Epithelial cell of umbilical artery (primary cell): ENCODE measurements at places on chromosomes 6 and 20. TPM values are rescaled to one million over a fixed set of nuclear protein-coding genes. Genes with fewer than 3 reads are reported as not detected.

SCUBE3 gene
- total RNA-seq, result 0.30 and 0.32 TPM in 2 replicates

CNKSR3 gene
- 2.9 and 6.8 TPM in 2 replicates for total RNA-seq

KCNK16 gene
- not detected in 2 replicates for total RNA-seq

C6orf15 gene
- not detected in 2 replicates for total RNA-seq

SCRT2 gene
- total RNA-seq, result not detected in 2 replicates

CST3 gene
- 81.8 and 138 TPM in 2 replicates for total RNA-seq

PKIB gene
- total RNA-seq, result 0.76 and 0.97 TPM in 2 replicates

NUP153 gene
- 24.0 and 28.1 TPM in 2 replicates for total RNA-seq

SIRPB2 gene
- 2.9 and 3.0 TPM in 2 replicates for total RNA-seq

IDH3B gene
- 128 and 129 TPM in 2 replicates for total RNA-seq

BPIFB1 gene
- total RNA-seq, result not detected in 2 replicates

PNPLA1 gene
- total RNA-seq, result not detected in 2 replicates

KIAA1755 gene
- under 0.01 and 0.30 TPM in 2 replicates for total RNA-seq

MYB gene
- under 0.01 TPM in 1 of 2 replicates, not detected in the other for total RNA-seq

RBM24 gene
- 0.30 and 1.3 TPM in 2 replicates for total RNA-seq

SRMS gene
- not detected in 2 replicates for total RNA-seq

ANGPT4 gene
- total RNA-seq, result not detected in 2 replicates

BEND6 gene
- 0.97 and 4.0 TPM in 2 replicates for total RNA-seq

YIPF3 gene
- total RNA-seq, result 94.5 and 122 TPM in 2 replicates

SLC35D3 gene
- total RNA-seq, result under 0.01 TPM in 1 of 2 replicates, not detected in the other

PPP1R3G gene
- under 0.01 and 0.32 TPM in 2 replicates for total RNA-seq

MYH7B gene
- total RNA-seq, result not detected in 2 replicates

SNAP91 gene
- total RNA-seq, result not detected in 2 replicates

IRAK1BP1 gene
- total RNA-seq, result 2.3 and 4.6 TPM in 2 replicates

COL9A1 gene
- total RNA-seq, result not detected in 2 replicates

CST4 gene
- not detected in 2 replicates for total RNA-seq

KCNS1 gene
- 0.61 and 0.65 TPM in 2 replicates for total RNA-seq

CDKN1A gene
- total RNA-seq, result 137 and 142 TPM in 2 replicates

CHRNA4 gene
- not detected in 2 replicates for total RNA-seq

LRRC73 gene
- 0.15 and 0.32 TPM in 2 replicates for total RNA-seq

ZNF391 gene
- total RNA-seq, result 0.32 and 0.76 TPM in 2 replicates

ULBP2 gene
- 6.8 and 9.6 TPM in 2 replicates for total RNA-seq

BNIP5 gene
- total RNA-seq, result not detected in 2 replicates
